Osteoblast (primary cell): ENCODE measurements at places on chromosomes 2 and 18. TPM values are rescaled to one million over a fixed set of nuclear protein-coding genes. Genes with fewer than 3 reads are reported as not detected.

DNA sequence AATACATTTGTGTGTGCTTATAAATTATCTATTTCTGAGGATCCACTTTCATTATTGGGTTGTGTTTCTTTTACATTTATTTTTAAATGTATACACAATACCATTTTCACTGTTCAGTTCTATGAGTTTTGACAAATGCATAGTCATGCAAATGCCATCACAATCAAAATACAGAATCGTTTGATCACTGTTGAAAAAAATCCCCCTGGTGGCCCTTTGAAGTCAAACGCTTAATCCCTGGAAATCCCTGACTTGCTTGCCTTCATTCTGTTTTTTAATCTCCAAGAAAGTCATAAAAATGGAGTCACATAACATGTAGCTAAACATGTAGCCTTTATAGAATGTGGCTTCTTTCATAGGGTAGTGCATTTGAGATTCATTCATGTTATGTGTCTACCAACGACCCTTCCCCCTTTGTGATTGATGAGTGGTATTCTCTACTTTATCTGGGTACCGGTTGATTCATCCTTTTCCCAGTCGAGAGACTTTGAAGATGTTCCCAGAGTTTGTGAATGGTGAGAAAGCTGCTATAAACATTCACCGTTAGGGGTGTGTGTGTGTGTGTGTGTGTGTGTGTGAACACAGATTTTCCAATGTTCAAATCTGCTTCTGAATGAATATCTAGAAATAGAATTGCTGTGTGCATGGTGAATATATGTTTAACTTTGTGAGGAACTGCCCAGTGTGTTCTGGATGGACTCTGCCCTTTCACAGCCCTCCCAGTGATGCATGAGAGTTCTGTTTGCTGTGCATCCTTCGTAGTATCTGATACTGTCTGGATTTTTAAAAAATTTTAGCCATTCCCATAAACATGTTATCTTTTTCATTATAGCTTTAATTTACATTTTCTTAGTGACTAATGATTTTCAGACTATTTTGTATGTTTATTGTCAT, 173.6 kb downstream of the GALR1 start:
- H3K36me3 ChIP-seq, result no peaks in the 10 kb centered on the region
- H3K4me1 ChIP-seq, result no peaks in the 10 kb centered on the region
- DNase-seq, result no peak
- H3K4me3 ChIP-seq, result no peak overlapping the region

- no peak for DNase-seq
- no peaks in the 10 kb centered on the region for H3K36me3 ChIP-seq
- no peak overlapping the region for H3K4me3 ChIP-seq
- H3K4me1 ChIP-seq, result peaks cover 24% of the 10 kb centered on the region
- H3K27ac ChIP-seq, result no peak overlapping the region
- no peaks in the 10 kb centered on the region for H3K27me3 ChIP-seq
Observed at GRCh38 chr2:186531257-186531775, 45.3 kb downstream of the ZC3H15 start.

GRCh38 chr18:2351126-2351850, 220.0 kb downstream of the METTL4 start:
- H3K36me3 ChIP-seq, result no peaks in the 10 kb centered on the region
- H3K4me1 ChIP-seq, result no peaks in the 10 kb centered on the region
- H3K27ac ChIP-seq, result no peak overlapping the region

- H3K4me1 ChIP-seq, result no peaks in the 10 kb centered on the region
- no peak for DNase-seq
- no peaks in the 10 kb centered on the region for H3K27me3 ChIP-seq
- no peaks in the 10 kb centered on the region for H3K36me3 ChIP-seq
- no peak overlapping the region for H3K4me3 ChIP-seq
Observed at GRCh38 chr2:197777823-197778407, 7.2 kb downstream of the BOLL start.

ATP8B1 gene
- total RNA-seq, result 41.5 and 46.7 TPM in 2 replicates

MDH1B gene
- 0.88 and 2.2 TPM in 2 replicates for total RNA-seq

SP5 gene
- total RNA-seq, result not detected in 2 replicates
